ENCODE measurements at places on chromosomes 7 and 10.

DNA sequence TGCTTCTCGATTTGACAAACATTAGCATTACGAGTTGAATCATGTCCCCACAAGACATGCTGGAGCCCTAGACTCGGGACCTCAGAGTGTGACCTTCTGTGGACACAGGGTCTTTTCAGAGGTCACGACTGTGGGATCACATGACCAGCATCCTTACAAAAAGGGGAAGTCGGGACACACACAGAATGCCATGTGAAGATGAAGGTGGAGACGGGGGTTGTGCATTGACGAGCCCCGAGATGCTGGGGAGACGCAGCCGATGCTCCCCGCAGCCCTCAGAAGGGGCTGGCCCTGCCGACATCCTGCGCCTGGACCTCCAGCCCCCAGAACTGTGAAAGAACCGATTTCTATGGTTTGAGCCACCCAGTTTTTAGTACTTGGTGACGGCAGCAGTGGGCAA is 7.5 kb downstream of the ZFAND2A start:
- H3K27ac ChIP-seq: no peak overlapping the region
- peaks cover 44% of the 10 kb centered on the region for H3K36me3 ChIP-seq
- peaks cover 2% of the 10 kb centered on the region for H3K27me3 ChIP-seq
- no peak for DNase-seq
- no peak overlapping the region for H3K4me3 ChIP-seq

DNA sequence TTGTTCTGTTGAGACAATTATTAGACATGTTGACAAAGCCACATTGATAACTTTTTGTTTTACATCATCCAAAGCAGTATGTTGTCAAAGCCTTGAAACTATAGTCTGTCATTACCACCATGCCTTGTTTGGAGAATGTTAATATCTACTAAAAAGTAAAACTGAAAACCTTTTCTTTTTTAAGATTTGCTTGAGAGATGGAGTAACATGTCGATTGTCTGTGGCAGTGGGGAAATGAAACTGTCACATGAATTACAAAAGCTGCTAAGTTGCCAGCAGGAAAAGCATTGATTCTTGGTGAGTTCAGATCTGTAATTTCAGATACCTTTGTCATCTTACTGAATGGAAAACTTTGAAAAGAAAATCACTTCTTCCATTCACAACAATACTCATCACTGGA is 69.1 kb downstream of the TFPI2 start:
- no peaks in the 10 kb centered on the region for H3K27me3 ChIP-seq
- no peak overlapping the region for H3K27ac ChIP-seq
- no peaks in the 10 kb centered on the region for H3K36me3 ChIP-seq
- no peaks in the 10 kb centered on the region for H3K4me1 ChIP-seq
- no peak overlapping the region for H3K4me3 ChIP-seq

GRCh38 chr7:55140941-55141278 is 122.1 kb downstream of the EGFR start:
- no peak overlapping the region for H3K4me3 ChIP-seq
- no peaks in the 10 kb centered on the region for H3K4me1 ChIP-seq
- H3K27ac ChIP-seq: no peak overlapping the region
- no peak for DNase-seq
- H3K36me3 ChIP-seq: no peaks in the 10 kb centered on the region

DNA sequence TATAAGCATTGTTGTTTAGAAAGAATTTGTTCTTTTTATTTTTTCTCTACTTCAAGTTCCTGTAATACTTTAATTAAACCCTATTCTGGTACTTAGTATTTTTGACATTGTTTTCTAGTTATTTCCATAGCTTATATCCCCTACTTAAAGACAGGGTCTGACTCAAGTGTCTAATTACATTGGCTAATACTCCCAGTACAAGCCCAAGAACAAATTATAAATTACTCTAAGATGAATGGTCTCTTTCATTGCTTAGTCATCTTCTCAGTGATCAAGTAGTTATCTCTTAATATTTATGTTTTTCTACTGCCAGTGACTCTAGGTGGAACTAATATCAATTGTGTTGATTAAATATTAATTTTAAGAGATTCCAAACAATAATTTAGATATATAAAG is 21.6 kb downstream of the AHR start:
- H3K4me1 ChIP-seq: peaks cover 33% of the 10 kb centered on the region
- H3K4me3 ChIP-seq: no peak overlapping the region
- no peaks in the 10 kb centered on the region for H3K27me3 ChIP-seq
- H3K27ac ChIP-seq: no peak overlapping the region
- no peak for DNase-seq
- H3K36me3 ChIP-seq: peaks cover 12% of the 10 kb centered on the region

DNA sequence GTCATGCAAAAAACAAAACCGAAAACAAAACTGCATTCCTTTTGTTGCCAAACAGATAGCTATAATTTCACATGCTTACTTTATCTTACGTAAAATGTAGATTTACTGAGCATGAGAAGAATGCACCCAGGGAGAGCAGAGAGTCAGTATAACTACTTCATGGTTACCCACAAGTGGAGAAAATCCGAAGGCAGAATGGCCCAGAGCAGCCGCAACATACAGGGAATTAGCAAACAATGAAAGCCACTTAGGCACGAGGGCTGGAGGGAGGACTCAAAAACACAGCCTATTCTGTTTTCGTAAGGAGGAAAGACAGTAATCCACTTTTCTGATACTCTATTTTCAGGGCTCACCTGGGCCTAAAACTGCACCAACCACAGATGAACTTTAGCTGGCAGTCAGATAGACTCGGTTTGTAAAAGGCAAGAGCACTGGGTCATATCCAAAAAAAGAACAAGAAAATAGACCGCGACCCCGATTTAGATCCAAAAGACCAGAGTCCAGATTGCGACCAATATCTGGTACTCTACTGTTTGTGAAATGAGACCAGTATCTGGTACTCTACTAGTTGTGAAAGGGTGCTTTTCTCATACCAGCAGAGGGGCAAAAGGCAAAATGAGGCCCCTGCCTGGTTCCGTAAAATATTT is 1.3 kb downstream of the ITPRIP start:
- no peak for DNase-seq
- H3K4me1 ChIP-seq: peaks cover 44% of the 10 kb centered on the region
- peak overlapping the region; percentile 97 for H3K4me3 ChIP-seq
- H3K36me3 ChIP-seq: peaks cover 13% of the 10 kb centered on the region
- peak overlapping the region; percentile 93 for H3K27ac ChIP-seq
- H3K27me3 ChIP-seq: peaks cover 8% of the 10 kb centered on the region

DNA sequence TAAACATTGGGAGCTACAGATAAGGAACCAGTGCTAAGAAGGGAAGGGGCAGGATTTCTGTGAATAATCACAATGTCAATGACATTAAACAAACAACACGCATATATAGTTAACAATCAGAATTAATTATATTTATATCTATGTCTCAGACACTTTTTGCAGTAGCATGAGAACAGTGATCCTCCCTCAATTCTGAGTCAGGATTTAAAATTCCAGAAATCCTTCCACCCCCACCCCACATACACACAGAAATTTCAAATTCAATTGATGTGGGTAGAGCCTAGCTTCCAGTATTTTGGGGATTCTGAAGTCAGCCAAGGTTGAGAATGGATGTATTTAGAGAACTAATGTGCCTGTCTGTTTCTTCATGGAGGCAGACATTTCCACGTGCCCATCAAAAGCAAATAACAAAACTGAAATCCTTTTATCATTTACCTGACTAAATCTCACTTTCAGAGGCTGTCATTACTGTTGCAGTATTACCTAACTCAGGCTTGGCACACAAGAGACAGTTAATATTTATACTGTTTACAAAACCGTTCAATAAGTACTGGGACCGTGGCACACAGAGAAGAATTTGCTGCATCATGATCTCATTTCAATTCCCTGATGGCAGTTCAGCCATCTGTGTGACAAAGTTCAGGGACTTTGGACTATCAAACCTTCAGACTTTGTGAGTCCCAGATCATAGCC is 116.6 kb upstream of the PALS2 start:
- no peaks in the 10 kb centered on the region for H3K27me3 ChIP-seq
- no peak overlapping the region for H3K4me3 ChIP-seq

- no peak overlapping the region for H3K4me3 ChIP-seq
- no peak for DNase-seq
- H3K4me1 ChIP-seq: no peaks in the 10 kb centered on the region
- H3K27ac ChIP-seq: no peak overlapping the region
- H3K36me3 ChIP-seq: no peaks in the 10 kb centered on the region
Measured at GRCh38 chr10:129655679-129656031, 188.6 kb downstream of the MGMT start.

GRCh38 chr7:31683445-31684225 is 3.4 kb upstream of the PPP1R17 start:
- peaks cover under 1% of the 10 kb centered on the region for H3K27me3 ChIP-seq
- no peak for DNase-seq
- no peaks in the 10 kb centered on the region for H3K36me3 ChIP-seq

GRCh38 chr10:82628373-82628772 is 753.4 kb downstream of the NRG3 start:
- no peaks in the 10 kb centered on the region for H3K27me3 ChIP-seq
- peaks cover 2% of the 10 kb centered on the region for H3K4me1 ChIP-seq
- DNase-seq: no peak
- H3K27ac ChIP-seq: no peak overlapping the region
- H3K36me3 ChIP-seq: no peaks in the 10 kb centered on the region

GRCh38 chr10:5343979-5344378 is 20.8 kb upstream of the UCN3 start:
- no peak for DNase-seq
- H3K4me3 ChIP-seq: no peak overlapping the region
- H3K27me3 ChIP-seq: no peaks in the 10 kb centered on the region
- H3K27ac ChIP-seq: no peak overlapping the region
- H3K36me3 ChIP-seq: no peaks in the 10 kb centered on the region
- H3K4me1 ChIP-seq: no peaks in the 10 kb centered on the region

DNA sequence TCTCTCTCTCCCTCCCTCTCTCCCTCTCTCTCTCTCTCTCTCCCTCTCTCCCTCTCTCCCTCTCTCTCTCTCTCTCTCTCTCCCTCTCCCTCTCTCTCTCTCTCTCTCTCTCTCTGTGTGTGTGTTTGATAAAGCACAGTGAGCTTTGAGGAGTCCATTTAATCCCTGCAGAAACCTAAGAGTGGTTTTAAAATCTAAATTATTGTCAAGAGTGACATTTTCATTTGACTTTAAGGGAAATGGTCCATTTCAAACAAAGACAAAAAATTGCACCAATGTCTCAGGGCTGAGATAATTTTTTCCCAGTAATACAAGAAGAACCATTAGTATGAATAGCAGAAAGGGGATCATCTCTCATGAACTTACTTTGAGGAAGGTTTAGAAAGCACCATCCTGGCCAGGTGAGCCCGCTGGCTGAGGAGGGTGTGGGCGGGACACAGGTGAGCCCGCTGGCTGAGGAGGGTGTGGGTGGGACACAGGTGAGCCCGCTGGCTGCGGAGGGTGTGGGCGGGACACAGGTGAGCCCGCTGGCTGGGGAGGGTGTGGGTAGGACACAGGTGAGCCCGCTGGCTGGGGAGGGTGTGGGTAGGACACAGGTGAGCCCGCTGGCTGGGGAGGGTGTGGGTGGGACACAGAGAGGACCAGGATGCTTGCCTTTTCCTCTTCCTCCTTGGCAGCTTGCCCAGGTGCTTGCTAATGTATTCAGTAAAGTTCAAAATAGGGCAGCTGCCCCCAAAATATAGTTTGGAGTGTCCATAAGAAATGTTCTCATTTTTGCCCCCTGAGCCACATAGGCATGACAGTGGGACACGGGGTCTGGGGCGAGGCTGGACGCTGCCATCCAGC is 125.0 kb downstream of the DNAJB6 start:
- peak overlapping the region; percentile 47 for H3K4me3 ChIP-seq
- H3K27ac ChIP-seq: no peak overlapping the region
- peaks cover 12% of the 10 kb centered on the region for H3K27me3 ChIP-seq
- no peak for DNase-seq
- H3K36me3 ChIP-seq: peaks cover 25% of the 10 kb centered on the region

- peaks cover 13% of the 10 kb centered on the region for H3K4me1 ChIP-seq
- peak overlapping the region; percentile 40 for H3K27ac ChIP-seq
- no peaks in the 10 kb centered on the region for H3K27me3 ChIP-seq
- H3K4me3 ChIP-seq: no peak overlapping the region
Measured at GRCh38 chr10:103232772-103233488, 12.8 kb upstream of the RPEL1 start.

- peaks cover 16% of the 10 kb centered on the region for H3K4me1 ChIP-seq
- peaks cover 27% of the 10 kb centered on the region for H3K36me3 ChIP-seq
- no peaks in the 10 kb centered on the region for H3K27me3 ChIP-seq
- peak overlapping the region; percentile 65 for H3K4me3 ChIP-seq
- H3K27ac ChIP-seq: no peak overlapping the region
Measured at GRCh38 chr7:128323459-128324367, 20.0 kb downstream of the RBM28 start.
